ENCODE measurements at places on chromosomes 1 and 21.

DNA sequence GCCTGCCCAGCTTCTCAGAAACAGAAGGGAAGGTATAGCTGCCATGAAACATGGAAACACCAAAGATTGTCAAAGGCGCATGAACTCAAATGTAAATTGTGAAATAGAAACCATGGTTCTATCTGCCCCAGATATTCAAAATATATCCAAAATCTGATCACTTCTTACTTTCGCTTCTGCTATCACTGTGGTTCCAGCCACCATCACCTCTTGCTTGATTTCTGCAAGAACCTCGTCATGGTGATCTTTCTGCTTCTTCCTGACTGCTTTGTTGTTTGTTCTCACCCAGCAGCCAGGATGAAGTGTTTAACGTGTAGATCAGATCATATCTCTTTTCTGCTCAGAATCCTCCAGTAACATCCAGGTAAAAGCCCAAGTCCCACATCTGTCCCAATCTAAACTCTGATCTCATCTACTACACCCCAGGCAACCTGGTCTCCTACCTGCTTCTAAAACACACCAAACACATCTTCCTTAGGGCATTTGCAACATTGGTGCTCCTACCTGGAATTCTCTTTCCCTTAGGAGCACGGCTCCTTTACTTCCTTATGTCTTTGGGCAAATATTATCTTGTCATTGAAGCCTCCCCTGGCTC lies 10.5 kb upstream of the LMO4 start:
- DNase-seq: no peak

DNA sequence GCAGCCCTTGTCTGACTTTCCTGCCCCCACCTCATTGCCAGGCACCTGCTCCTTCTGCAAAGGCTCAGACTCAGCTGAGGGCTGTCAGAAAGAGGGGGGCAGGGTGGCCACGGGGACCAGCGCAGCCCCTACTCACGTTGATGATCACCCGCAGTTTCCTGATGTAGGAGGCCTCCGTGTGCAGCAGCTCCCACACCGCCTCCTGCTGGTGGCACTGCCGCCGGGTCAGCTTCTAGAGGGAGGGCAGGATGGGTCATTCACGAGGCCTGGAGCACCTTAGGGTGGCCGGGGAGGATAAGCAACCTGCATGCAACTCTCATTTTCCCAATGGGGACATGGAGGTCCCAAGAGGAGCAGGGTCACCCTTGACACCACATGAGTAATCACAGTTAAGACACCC lies 6.4 kb upstream of the TNFRSF25 start:
- no peak for DNase-seq

DNA sequence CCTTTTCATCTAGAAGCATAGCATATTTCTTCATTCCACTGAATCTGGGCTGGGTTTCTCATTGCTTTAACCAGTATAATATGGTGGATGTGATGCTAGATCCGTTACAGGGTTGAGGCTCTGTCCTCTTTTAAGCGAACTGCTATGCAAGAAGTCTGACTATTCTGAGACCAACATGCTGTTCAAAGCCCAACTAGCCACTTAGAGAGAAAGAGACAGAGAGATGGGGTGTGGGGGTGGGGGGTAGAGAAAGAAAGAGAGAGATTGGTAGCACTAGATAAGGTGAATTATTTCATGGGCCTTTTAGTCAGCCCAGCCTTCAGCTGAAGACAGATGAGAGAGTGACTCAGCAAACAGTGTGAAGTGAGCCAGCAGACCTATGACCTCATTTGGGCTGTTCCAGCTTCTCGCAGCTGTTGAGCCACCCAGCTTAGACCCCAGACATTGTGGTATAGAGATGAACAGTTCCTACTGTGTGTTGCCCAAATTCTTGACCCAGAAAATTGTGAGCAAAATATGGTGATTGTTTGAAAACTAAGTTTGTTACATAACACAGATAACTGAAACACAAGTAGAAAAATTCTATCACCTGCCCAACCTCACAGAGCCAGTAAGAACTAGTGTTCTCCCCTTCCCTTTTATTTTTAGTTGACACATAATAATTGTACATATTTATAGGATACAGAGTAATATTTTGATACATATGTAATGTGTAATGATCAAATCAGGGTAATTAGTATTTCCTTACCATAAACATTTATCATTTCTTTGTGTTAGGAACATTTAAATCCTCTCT lies 40.7 kb upstream of the PRKACB start:
- no peak for DNase-seq

DNA sequence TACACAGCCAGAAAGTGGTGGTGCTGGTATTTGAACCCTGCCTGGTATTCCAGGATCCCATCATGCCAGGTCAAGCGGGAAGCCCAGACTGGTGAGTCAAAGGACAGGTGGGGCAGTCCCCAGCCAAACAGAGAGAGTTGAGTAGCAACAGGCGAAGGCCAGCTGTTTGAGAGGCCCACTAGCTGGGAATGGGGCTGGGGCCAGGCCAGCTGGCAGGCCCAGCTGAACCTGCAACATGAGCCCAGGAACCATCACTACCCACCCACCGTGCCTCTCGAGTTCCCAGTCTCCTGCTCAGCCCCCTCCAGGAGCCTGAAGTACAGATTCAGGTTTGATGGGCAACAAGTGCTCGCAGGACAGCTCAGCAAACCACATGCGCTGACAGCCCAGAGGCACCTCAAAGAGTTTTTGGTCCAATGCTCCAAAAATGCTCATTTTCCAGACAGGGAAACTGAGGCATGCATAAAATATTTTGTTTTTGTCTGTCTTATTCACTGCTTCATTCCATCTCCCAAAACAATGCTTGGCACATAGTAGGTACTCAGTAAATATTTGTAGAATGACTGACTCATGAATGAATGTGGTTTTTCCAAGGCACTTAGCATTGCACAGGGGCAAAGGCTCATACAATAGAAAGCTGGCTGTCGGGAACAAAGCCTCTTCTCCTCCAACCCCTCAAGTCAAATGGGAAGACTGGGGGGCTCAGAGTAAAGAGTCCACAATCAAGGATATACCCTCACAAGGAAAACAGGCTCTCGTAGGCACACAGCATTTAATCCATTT lies 42.5 kb upstream of the CLIC4 start:
- no peak for DNase-seq

DNA sequence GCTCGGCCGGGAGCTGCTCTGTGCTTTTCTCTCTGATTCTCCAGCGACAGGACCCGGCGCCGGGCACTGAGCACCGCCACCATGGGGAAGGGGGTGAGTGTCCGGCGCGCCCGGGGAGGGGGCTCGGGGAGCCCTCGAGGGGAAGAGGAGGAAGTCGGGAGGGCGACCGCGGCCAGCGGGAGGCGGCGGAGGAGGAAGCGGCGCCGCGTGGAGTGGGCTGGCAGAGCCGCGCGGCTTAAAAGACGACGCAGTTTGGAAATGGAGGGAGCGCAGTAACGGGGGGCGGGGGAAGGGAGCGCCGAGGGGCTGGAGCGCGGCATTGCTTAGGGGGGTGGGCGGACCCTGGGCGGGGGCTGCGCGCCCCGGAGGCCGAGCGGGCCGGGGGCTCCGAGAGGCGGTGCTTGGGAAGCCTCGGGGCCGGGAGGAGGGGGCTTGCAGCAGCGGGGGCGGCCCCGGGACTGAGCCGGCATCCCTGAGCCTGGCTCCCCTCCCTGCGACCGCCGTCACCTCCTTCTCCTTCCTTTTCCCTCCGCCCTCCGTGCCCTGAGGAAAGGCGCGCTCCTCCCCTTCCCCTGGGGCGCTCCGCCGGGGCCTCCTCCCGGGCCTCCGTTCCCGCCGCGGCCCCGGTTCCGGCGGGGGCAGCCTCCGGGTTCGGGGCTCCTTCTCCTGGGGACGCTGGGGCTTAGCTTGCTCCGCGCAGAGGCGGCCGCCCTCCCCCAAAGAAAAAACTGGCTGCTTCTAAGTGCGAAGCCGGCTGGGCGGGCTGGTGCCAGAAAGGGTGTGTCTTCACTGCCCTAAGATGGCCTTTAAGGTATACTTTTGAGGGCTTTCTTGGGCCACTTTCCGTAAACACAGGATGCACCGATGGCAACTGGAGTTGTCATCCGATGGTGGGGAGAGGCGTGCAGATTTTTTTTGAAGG lies 648 bp downstream of the ATP1A1 start:
- no peak for DNase-seq

- no peak for DNase-seq
Measured at GRCh38 chr1:17565461-17566252, 26.2 kb downstream of the ARHGEF10L start.

- no peak for DNase-seq
Measured at GRCh38 chr21:30491963-30492428, at the start of gene KRTAP19-3. TSS of gene KRTAP19-3 (minus strand) at chr21:30492013. CDS start at chr21:30491957, 56 bp downstream.

GRCh38 chr1:241972703-241973369 lies 15.3 kb downstream of the BECN2 start:
- no peak for DNase-seq

DNA sequence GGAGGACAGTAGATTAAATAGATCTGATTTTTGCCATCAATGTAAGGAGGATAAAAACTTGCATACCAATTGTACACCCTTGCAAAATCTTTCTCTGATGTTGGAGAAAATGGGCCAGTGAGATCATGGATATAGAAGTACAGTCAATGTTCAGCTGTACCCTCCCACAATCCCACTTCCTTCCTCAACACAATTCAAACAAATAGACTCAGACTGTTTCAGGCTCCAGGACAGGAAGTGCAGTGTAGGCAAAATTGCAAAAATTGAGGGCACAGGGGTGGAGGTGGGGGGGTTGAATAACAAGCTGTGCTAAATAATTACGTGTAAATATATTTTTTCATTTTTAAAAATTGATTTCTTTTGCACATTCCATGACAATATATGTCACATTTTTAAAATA lies 3.9 kb upstream of the IFI44 start:
- no peak for DNase-seq

- DNase-seq: no peak
Measured at GRCh38 chr21:40049031-40049930, 182.0 kb downstream of the PCP4 start.

- no peak for DNase-seq
Measured at GRCh38 chr1:55057956-55058298, 18.6 kb downstream of the PCSK9 start.

DNA sequence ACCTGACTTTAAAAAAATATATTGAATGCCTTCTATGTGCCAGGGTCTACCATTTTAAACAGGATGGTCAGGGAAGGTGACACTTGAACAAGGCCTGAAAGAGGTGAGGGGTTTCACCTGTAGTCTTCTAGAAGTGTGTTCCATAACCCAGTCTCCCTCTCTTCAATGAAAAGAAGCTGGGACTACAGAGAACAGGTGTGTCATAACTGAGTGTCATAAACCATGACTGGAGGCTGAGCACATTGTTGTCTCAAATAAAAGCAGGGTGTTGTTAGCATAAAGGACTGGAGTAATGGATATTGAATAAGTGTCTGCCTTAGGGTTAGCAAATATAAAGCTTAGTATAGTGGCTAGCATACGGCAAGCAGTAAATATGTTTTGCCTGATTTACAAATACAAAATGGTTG lies 65.4 kb downstream of the SYDE2 start:
- DNase-seq: no peak

DNA sequence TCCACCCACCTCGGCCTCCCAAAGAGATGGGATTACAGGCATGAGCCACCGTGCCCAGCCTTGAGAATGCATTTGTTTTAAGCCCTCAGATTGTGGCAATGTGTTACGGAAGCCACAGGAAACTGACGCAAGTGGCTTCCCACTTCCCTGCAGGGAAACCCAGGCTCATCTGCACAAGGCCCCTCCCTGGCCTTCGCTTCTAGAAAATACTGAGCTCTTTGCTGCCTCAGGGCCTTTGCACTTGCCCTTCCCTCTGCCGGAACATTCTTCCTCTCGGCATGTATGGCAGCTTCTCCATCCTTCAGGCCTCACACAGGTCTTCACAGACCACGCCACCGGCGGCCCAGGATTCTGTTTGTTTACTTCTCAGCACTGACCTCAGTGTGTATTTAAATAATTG lies 137.0 kb upstream of the TMEM51 start:
- DNase-seq: no peak

DNA sequence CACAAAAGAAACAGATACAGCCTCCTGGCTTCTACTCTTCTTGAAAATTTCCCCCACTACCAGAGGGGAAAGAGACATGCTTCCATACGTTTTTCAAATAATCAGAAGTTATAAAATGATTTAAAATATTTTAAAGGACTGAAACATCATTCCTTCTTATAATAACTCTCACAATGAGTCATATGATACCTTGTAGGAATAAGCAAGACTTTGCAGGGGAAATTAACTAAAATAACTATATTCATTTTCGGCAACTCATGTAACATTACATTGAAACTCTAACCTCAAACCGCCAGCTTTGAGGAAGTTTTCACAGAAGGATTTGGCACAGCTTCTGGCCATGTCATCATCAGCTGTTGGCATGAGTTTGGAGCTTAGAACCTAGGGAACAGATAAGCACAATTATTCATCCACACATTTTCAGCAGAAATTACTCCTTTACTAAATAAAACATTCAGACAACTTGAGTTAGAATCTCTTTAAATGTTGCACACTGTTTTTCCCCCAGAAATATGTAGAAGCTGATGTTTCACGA lies 85.9 kb downstream of the USP24 start:
- no peak for DNase-seq

All from stimulated activated CD4-positive, alpha-beta T cell treated with anti-CD3 and anti-CD28 coated beads, Interleukin-1b, Interleukin-23, amount 100 ng/mL, for 1 hour (primary cell).